Dermis microvascular lymphatic vessel endothelial cell (primary cell): ENCODE measurements at places on chromosomes 3 and 15. TPM values are rescaled to one million over a fixed set of nuclear protein-coding genes. Genes with fewer than 3 reads are reported as not detected.

- no peak for DNase-seq
Observed at GRCh38 chr3:9123840-9124239, 125.6 kb downstream of the SRGAP3 start.

DNA sequence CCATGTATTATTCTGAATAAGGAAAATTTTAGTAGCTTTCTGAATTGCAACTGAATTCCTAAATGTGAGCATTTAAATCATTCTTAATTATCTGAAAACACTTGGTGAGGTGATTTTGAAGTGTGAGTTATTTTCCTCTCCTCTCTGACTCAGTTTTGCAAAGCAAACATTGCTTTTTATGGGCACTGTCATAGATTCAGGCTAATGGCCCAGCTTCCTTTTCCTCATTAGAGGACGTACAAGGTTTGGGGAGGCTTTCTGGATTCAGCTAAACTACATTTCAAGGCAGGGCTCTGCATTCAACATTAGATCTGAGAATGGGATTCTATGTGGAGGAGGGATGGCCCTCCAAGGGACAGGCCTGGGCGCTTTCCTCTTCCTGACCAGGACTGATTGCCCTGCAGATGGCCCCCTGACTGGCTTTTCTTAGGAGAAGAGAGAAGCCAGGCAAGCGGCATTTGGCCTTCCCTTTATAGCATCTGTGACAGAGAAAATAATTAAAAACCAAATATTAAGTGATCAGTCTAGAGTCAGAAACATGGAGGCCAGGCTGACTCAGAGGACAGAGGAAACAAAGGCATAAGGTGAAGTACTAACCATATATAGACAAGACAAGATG, 53.0 kb upstream of the STXBP5L start:
- no peak for DNase-seq

WDR82 gene
- total RNA-seq, result 75.5 and 93.7 TPM in 2 replicates

DNA sequence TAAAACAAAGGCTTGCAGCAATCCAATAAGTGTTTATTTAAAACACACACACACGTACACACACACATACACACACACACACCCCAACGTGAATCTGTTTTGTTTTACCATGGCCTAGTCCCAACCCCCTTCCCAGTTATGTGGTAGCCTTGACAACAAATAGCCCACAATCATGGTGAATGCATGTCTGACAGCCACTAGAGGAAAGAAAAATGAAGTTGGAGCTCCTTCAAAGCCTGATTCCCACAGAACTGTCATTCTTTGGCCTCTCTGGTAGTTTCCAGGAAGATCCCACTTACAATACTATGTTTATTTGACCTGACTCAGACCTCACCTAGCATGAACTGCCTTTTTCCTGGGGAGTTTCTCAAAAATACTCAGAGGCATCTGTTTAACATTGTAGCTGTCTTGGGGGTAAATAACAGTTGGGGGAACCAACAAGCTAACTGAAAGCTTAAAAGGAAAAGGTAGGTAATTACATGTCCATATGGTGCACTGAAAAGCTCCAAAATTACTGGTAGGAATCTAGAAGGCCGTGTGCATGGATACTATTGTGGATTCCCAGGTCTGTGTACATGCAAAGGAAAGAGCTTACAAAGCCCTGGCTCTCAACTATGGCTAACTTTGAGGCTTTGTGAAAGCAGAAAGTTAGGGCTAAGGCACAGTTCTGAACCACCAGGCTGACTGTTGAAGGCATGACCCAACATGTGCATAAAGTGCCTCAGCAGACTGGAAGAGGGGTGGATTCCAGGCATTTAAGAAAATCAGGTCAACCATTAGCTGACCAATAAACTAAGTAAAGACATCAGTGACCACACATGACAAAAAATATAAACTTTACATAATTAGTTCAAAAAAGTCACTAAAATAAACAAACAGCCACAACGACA, 65.3 kb downstream of the FAIM start:
- DNase-seq, result peak; percentile 79

- no peak for DNase-seq
Observed at GRCh38 chr3:181966393-181966792, 254.7 kb downstream of the SOX2 start.

DNA sequence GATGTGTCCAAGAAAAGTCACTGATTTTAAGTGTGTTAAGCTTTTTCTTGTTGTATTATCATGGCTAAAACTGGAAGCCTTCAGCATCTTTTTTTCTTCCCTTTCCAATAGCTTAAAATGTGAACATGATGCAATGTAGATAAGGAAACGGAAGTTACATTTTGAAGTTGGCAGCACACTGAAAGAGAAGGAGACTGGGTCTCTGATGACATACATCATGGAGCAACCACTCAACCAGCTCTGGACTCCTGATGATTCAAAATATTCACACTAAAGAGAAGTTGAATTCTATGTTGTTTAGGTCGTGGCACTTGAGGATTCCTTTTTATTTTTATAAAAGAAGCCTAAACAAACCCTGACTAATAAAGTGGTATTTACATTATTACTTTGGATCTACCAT, 488.3 kb upstream of the ALCAM start:
- no peak for DNase-seq

- DNase-seq, result no peak
Observed at GRCh38 chr3:64268926-64269325, 43.7 kb upstream of the PRICKLE2 start.

DNA sequence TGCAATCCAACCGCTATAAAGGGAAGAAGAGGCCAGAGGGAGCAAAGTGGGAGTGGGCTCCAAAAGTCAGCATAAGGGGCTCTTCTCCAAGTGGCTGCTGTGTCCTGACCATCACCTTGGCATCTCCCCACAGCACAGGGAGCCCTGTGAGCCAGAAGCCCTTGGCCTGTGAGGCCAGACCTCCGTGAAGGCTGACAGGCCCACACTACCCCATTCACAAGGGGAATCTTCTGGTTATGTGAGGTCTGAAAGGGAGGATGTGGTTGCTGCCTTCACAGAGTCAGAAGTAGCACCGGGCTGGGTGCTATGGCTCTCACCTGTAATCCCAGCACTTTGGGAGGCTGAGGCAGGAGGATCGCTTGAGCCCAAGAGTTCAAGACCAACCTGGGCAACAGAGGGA, 2.6 kb upstream of the ULK3 start:
- DNase-seq, result no peak
